ENCODE measurements at places on chromosomes 1 and 21.
A peak's percentile ranks its signal among the peaks of the same experiment; 100 is the strongest.

- H3K4me1 ChIP-seq: peaks cover 12% of the 10 kb centered on the region
- peak; percentile 92 for DNase-seq
- H3K27me3 ChIP-seq: peaks cover 21% of the 10 kb centered on the region
- H3K4me3 ChIP-seq: peak overlapping the region; percentile 50
Measured at GRCh38 chr1:11650331-11650991, 3.8 kb downstream of the FBXO2 start.

GRCh38 chr1:190472042-190472441 lies 5.6 kb downstream of the BRINP3 start:
- DNase-seq: no peak
- no peak overlapping the region for H3K4me3 ChIP-seq
- H3K36me3 ChIP-seq: no peaks in the 10 kb centered on the region
- H3K27me3 ChIP-seq: peaks cover 15% of the 10 kb centered on the region
- H3K27ac ChIP-seq: no peak overlapping the region

GRCh38 chr1:188365874-188366273 lies 1537.1 kb downstream of the PLA2G4A start:
- H3K36me3 ChIP-seq: no peaks in the 10 kb centered on the region
- no peak overlapping the region for H3K27ac ChIP-seq
- H3K4me3 ChIP-seq: no peak overlapping the region
- H3K4me1 ChIP-seq: no peaks in the 10 kb centered on the region

DNA sequence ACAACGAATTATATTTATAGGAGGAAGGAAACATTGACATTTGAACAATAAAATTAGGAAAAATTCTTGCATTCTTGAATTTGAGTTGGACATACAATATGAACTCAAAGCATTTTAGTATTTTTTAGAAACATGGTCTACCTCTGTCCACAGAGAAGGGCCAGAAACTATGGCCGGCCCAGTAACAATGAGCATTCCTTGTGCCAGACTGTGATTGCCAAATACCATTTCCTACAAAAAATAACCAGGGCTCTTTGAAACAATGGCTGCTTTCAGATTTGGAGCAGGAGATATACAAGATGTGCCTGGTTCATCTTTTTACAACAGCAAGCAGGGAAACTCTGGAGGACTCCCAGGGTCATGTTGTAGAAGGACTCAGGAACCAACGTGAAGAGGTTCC lies 38.4 kb downstream of the NOS1AP start:
- H3K4me1 ChIP-seq: no peaks in the 10 kb centered on the region
- H3K27me3 ChIP-seq: peaks cover 11% of the 10 kb centered on the region
- no peaks in the 10 kb centered on the region for H3K36me3 ChIP-seq
- H3K27ac ChIP-seq: no peak overlapping the region
- DNase-seq: no peak

DNA sequence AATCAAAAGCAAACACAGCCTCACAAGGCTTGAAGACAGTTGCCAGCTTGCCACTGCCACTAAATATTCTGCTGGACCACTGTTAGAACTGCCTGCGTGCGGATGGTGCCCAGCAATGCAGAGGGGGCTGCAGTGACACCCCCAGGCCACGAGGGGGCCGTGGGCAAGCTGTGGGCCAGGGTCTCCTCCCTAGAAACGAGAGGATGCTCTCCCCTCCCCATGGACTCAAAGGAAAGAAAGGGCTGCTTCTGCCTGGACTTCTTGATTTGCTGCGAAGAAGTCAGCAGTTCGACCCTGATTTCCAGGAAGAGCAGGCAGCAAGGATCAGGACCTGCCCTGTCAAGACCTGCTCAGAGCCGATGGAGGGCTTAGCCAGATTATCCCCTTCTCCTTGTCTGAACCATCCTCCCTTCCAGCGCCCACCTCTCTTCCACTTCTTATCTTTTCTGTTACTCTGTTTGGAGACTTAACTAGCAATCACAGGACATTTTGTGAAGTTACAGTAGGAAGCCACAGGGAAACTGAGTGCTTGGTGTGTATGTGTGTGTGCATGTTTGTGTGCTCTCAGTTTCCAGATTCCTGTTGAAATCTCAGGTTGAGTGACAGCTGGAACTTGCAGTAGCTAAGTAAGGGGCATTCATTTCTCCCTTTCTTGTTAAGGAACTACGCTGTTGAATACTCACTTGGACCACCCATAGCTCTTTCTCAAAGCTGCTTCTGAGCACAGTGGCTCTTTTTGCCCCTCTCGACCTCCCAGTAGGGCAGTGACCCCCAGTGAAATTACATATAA lies 2.7 kb downstream of the MAN1C1 start:
- H3K27ac ChIP-seq: no peak overlapping the region
- DNase-seq: peak; percentile 85
- H3K4me3 ChIP-seq: peak overlapping the region; percentile 91
- H3K36me3 ChIP-seq: peaks cover 7% of the 10 kb centered on the region

- no peaks in the 10 kb centered on the region for H3K4me1 ChIP-seq
- no peaks in the 10 kb centered on the region for H3K36me3 ChIP-seq
- no peaks in the 10 kb centered on the region for H3K27me3 ChIP-seq
- no peak overlapping the region for H3K27ac ChIP-seq
Measured at GRCh38 chr1:33927721-33928120, 63.8 kb downstream of the HMGB4 start.

DNA sequence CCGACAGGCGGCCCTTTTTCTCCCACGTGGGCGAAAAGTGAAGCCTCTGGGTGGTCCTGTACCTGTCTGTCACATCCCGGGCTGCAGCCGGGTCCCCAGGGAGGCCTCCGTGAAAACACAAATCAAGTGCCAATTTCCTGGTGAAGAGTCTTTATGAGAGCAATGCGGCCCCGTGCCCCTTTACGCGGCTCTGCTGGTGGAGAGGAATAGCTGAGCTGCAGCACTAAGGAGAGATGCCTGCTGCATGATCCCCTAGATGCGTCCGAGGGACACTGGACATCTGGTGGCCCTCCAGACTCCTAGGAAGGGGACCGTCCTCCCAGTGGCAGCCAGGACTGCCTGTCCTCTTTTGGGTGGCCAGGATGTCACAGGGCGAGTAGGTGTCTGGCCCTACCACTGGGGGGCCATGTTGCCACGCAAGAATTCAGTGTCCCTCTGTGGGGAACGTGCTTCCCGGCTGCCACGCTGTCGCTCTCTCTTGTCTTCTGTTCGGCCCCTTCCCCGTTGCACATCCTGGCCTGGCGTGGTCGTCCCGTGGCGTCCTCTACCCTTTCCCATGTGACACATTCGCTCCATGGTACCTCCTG lies 38.7 kb downstream of the COL18A1 start:
- peak overlapping the region; percentile 41 for H3K27ac ChIP-seq
- DNase-seq: no peak
- H3K4me1 ChIP-seq: peaks cover 2% of the 10 kb centered on the region
- H3K4me3 ChIP-seq: no peak overlapping the region

- H3K27ac ChIP-seq: no peak overlapping the region
- H3K4me1 ChIP-seq: peaks cover 2% of the 10 kb centered on the region
- no peaks in the 10 kb centered on the region for H3K27me3 ChIP-seq
- DNase-seq: no peak
- H3K4me3 ChIP-seq: no peak overlapping the region
Measured at GRCh38 chr1:159266832-159267231, 35.3 kb upstream of the FCER1A start.

DNA sequence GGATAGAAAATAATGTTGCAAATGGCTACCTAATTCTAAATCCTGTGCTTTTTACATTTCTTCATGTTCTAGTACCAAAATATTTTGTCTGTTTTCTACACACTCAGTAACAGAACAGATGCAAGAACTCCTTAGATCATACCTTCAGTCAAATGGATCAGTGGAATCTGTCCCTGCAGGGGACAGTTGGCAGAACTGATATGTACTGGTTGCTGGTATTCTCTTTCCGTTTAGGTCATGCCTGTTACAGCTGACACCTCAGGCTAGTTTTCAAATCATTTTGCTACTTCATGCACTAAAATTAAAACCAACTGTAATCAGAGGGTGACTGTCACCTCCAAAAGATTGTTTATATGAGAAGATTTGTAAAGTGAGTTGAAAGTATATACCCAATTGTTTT lies 109.2 kb downstream of the TNNI3K start:
- no peak overlapping the region for H3K4me3 ChIP-seq
- no peaks in the 10 kb centered on the region for H3K27me3 ChIP-seq
- no peak overlapping the region for H3K27ac ChIP-seq
- H3K4me1 ChIP-seq: no peaks in the 10 kb centered on the region
- H3K36me3 ChIP-seq: no peaks in the 10 kb centered on the region
- no peak for DNase-seq

GRCh38 chr1:4726620-4727341 lies 72.4 kb downstream of the AJAP1 start:
- no peaks in the 10 kb centered on the region for H3K4me1 ChIP-seq
- no peak overlapping the region for H3K27ac ChIP-seq
- no peaks in the 10 kb centered on the region for H3K27me3 ChIP-seq

- H3K27ac ChIP-seq: no peak overlapping the region
- H3K27me3 ChIP-seq: peaks cover 2% of the 10 kb centered on the region
- no peaks in the 10 kb centered on the region for H3K4me1 ChIP-seq
- H3K4me3 ChIP-seq: no peak overlapping the region
Measured at GRCh38 chr1:230356869-230357794, 69.0 kb downstream of the PGBD5 start.

GRCh38 chr1:246651012-246651695 lies 73.1 kb upstream of the SCCPDH start:
- H3K27me3 ChIP-seq: no peaks in the 10 kb centered on the region
- DNase-seq: no peak
- H3K36me3 ChIP-seq: peaks cover 33% of the 10 kb centered on the region
- H3K27ac ChIP-seq: no peak overlapping the region

GRCh38 chr1:77370583-77371306 lies 88.9 kb downstream of the AK5 start:
- no peak for DNase-seq
- H3K27ac ChIP-seq: no peak overlapping the region
- no peaks in the 10 kb centered on the region for H3K27me3 ChIP-seq
- H3K4me1 ChIP-seq: peaks cover 4% of the 10 kb centered on the region
- H3K36me3 ChIP-seq: no peaks in the 10 kb centered on the region

DNA sequence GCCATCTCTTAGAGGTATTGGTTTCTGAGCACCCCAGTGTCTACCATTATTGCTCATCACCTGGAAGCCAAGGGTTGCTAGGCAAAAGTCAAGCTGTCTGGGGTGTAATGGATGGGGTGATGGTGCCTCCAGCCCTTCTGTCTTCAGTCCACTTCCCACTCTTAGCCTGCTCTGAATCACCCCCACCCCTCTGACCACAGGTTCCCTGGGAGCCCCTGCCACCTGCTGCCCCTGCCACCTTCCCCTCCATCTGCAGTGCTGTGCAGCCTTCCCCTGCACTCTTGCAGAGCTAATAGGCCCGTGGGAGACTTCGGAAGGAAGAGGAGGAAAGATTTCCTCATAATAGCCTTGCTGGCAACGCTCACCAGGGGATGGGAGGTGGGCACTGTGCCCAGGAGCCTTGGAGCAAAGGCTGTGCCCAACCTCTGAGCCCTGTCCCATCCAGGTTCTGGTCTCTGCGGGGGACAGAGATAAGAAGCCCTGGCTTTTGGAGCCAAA lies 35.5 kb downstream of the CAPN2 start:
- peaks cover 58% of the 10 kb centered on the region for H3K36me3 ChIP-seq
- peaks cover 17% of the 10 kb centered on the region for H3K4me1 ChIP-seq
- H3K27ac ChIP-seq: no peak overlapping the region

- H3K4me3 ChIP-seq: no peak overlapping the region
- peaks cover 2% of the 10 kb centered on the region for H3K36me3 ChIP-seq
- peaks cover 24% of the 10 kb centered on the region for H3K4me1 ChIP-seq
- DNase-seq: no peak
Measured at GRCh38 chr1:6352138-6352563, 41.4 kb downstream of the ACOT7 start.

- H3K27me3 ChIP-seq: no peaks in the 10 kb centered on the region
- no peak for DNase-seq
- H3K4me1 ChIP-seq: peaks cover 9% of the 10 kb centered on the region
- no peak overlapping the region for H3K27ac ChIP-seq
- no peak overlapping the region for H3K4me3 ChIP-seq
- H3K36me3 ChIP-seq: peaks cover 17% of the 10 kb centered on the region
Measured at GRCh38 chr1:43796111-43796581, 88.8 kb downstream of the ST3GAL3 start.

- H3K4me1 ChIP-seq: peaks cover 59% of the 10 kb centered on the region
- no peaks in the 10 kb centered on the region for H3K27me3 ChIP-seq
- H3K27ac ChIP-seq: peak overlapping the region; percentile 100
- peaks cover 72% of the 10 kb centered on the region for H3K36me3 ChIP-seq
- peak; percentile 79 for DNase-seq
- H3K4me3 ChIP-seq: peak overlapping the region; percentile 85
Measured at GRCh38 chr21:14533499-14534428, 12.4 kb downstream of the SAMSN1 start.

- peaks cover 2% of the 10 kb centered on the region for H3K36me3 ChIP-seq
- no peak overlapping the region for H3K27ac ChIP-seq
- H3K27me3 ChIP-seq: no peaks in the 10 kb centered on the region
- peaks cover 36% of the 10 kb centered on the region for H3K4me1 ChIP-seq
- no peak for DNase-seq
- H3K4me3 ChIP-seq: no peak overlapping the region
Measured at GRCh38 chr1:89954401-89954800, 40.5 kb upstream of the ZNF326 start.

- peak overlapping the region; percentile 68 for H3K4me3 ChIP-seq
- H3K27me3 ChIP-seq: no peaks in the 10 kb centered on the region
- peak; percentile 92 for DNase-seq
- H3K36me3 ChIP-seq: peaks cover 7% of the 10 kb centered on the region
Measured at GRCh38 chr1:203320591-203321272, 15.4 kb downstream of the BTG2 start.

- H3K27me3 ChIP-seq: no peaks in the 10 kb centered on the region
- H3K4me3 ChIP-seq: no peak overlapping the region
- peaks cover 1% of the 10 kb centered on the region for H3K36me3 ChIP-seq
- DNase-seq: no peak
Measured at GRCh38 chr1:19756480-19756879, 43.2 kb downstream of the TMCO4 start.

DNA sequence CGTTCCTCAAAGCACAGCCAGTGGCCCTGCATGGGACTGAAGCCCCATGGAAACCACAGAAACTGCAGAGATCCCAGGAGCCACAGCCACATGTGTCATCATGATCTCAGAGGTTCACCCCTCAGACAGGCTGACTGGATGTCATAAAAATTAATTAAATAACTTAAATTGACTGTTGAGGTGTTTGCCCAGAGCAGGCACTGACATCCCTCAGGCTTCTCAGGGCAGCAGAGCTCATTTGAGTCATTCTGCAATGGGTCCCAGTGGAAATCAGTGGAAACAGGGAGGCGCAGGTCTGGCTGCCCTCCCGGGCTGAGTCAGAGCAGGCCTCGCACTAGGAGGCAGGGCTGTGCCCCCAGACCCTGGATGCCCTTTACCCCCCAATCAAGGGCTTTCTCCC lies 135.1 kb downstream of the CDC7 start:
- peaks cover 3% of the 10 kb centered on the region for H3K36me3 ChIP-seq
- DNase-seq: no peak
- peaks cover 2% of the 10 kb centered on the region for H3K27me3 ChIP-seq

- no peaks in the 10 kb centered on the region for H3K27me3 ChIP-seq
- no peaks in the 10 kb centered on the region for H3K36me3 ChIP-seq
- no peak for DNase-seq
- H3K27ac ChIP-seq: no peak overlapping the region
Measured at GRCh38 chr21:45417256-45417950, 12.4 kb downstream of the COL18A1 start.

DNA sequence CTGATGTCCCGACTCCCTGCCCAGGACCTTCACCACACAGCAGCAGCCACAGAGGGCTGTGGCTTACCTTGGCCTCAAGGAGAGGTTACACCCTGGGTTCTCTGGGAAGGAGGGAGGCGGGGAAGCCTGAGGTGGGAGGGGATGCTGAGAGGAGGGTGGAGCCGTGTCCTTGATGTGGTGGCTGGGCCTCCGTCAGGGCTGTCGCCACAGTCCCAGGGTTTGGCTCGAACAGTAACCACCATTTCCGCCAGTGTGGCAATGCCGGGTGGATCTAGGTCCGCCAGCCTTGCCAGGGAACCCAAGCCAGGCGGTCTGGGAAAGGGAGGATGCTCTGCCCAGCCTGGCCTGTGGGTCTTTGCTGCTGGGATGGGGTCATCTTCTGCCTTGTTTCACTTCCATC lies 18.4 kb upstream of the CDCA8 start:
- peak overlapping the region; percentile 29 for H3K27ac ChIP-seq
- peak overlapping the region; percentile 46 for H3K4me3 ChIP-seq
- H3K27me3 ChIP-seq: peaks cover 40% of the 10 kb centered on the region
- no peaks in the 10 kb centered on the region for H3K36me3 ChIP-seq
- peaks cover 21% of the 10 kb centered on the region for H3K4me1 ChIP-seq

Data from activated CD4-positive, alpha-beta T cell treated with anti-CD3 and anti-CD28 coated beads, Interleukin-2, amount 10 ng/mL, durations not matched to agents 24 days and 14 days (primary cell).